ENCODE measurements at places on chromosomes 2 and 18. TPM values are rescaled to one million over a fixed set of nuclear protein-coding genes. Genes with fewer than 3 reads are reported as not detected.

Gene ZNF516
- 20.5 TPM for total RNA-seq

Gene ABHD1
- not detected for total RNA-seq

DNA sequence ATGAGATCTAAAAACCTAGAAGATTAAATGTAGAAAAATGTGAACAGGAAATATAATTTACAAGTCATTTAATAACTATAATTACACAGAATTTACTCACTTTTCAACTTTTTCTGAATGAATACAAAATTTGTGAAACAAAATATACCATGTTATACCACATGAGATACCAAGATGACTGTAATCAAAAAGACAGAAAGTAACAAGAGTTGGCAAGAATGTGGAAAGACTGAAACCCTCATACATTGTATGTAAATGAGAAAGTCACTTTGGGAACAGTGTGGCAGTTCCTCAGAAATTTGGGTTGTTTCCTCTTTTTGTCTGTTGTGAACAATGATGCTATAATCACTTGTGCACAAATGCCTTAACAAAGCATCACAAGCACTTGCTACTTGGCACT, 145.4 kb upstream of the ZNF804A start:
- DNase-seq = no peak

- DNase-seq = no peak
Measured at GRCh38 chr2:9831670-9832069, 11.6 kb upstream of the TAF1B start.

Data from suprapubic skin (tissue), 4 donors.